CD8-positive, alpha-beta T cell (primary cell): ENCODE measurements at places on chromosomes 4 and X.

- DNase-seq, result no peak
Measured at GRCh38 chr4:83150653-83151330, 36.3 kb upstream of the PLAC8 start.

GRCh38 chrX:154738011-154738738 is 12.7 kb downstream of the GAB3 start:
- no peak for DNase-seq

DNA sequence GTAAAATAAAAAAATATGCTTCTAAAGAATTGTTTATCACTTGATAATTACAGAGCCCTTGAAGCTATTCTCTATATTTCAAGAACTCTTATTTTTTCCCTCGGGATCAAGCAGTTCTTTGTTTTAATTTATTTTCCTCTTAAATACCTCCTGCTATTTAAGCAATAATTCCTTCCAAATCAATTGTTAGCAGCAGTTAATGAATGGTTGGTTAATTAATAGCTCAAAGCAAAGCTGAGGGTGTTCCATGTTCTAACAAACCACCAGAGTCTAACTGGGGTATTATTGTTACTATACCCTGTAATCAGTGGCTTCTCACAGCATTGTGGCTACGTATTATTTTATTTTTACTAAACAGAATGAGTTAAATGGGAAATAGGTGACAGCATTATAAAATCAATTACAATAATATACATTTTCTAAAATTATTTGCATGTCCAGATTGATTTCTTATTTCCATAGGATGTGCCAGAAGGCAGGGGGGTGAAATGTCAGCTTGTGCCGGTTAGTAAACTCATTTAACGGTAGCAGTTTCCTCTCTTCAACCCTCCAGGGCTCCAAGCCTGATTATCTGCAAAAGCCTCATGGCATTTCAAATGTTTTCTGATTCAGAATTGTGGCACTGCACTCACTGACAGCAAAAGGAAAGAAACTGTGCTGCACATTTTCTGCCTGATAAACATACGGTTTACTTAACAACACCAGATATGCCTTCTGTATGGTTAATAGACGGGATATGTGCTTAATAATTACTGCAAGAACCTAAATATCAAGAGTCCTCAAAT is 286.9 kb upstream of the EMCN start:
- DNase-seq, result no peak

GRCh38 chr4:36323816-36324419 is 42.5 kb downstream of the DTHD1 start:
- DNase-seq, result no peak

DNA sequence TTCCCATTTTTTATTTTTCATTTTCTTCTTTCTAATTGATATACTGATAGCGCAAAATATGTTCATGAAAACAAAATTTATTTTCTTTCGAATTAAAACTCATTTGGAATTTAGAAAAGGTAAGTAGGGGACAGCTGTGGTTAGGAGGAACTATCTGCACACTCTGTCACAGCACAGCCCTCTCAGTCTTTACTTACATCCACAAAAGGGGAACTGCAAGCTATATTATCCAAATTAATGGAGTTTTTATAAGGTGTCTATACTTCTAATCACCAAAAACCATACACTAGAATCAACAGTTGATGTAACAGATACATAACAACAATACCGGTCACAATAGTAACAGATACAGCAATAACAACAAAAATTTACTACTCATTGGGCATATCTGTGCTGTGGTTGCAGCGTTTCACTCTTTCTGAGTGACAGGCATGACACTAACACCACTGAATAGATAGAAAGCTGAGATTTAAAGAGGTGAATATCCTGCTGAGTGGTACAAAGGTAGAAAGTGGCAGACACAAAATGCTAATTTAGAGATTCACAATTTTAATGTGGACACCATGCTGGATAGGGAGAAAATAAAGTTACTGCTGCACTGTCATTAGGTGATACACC is 160.7 kb downstream of the PPP3CA start:
- DNase-seq, result no peak

DNA sequence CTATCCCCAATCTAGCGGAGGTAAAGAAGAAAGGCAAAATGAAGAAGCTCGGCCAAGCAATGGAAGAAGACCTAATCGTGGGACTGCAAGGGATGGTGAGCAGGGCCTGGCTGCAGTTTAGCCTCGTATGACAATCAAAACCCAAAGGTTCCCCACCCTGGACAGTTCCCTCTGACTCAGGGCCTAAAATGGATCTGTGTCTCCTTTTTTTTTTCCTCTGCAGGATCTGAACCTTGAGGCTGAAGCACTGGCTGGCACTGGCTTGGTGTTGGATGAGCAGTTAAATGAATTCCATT is 986 bp downstream of the HDAC6 start:
- DNase-seq, result no peak

DNA sequence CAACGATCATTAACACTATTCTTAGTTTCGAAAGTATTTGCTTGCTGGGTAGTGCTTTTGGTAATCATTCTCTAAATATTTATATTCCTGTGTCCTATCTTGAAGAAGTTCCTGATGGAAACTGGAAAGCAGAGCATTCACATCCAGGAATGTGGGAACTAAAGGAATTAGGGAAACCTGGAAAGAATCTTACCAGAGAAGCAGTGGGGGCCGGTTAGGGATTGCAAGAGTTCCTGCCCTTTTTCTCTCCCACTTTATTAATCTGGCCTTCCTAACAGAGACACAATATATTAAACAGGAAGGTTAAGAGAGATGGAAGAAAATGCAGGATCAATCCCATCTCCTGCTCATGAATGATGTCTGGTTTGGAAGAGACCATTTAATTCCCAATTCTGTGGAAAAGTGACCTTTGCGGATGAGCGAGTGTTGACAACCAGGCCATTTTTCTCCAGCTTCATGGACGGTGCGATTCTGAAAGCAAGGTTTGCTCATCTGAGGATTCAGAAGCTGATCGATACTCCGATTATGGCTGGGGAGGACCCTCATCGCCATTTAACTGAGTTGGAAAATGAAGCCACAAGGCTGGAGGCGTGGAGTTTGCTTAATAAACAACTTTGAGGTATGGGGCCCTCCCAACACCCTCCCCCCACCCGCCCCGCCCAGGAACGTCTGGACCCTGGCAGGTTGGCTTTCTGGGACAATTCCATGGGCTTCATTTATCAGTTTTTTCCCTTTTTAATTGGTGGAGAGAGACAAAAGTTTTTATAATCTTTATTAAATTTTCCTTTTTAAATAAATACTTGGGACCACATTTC is 52.3 kb downstream of the C4orf51 start:
- DNase-seq, result no peak

DNA sequence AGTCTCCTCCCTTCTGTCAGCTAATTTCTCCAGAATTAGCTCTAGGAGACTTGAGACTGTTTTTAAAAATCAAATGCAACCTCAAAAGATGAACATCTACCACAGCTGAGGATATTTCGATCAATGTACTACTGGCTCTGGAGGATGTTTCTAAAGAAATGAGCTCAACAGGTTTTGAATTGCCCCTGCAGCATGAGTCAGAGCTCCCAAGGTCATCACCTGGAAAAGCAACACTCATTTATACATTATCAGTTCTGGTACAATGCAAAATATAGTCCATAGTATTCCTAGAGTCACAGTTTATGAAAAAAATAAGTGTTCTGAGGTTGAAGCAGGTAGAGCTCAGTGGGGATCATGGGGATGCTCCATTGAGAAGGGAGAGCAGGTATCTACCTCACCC is 50.8 kb upstream of the MCF2 start:
- no peak for DNase-seq

DNA sequence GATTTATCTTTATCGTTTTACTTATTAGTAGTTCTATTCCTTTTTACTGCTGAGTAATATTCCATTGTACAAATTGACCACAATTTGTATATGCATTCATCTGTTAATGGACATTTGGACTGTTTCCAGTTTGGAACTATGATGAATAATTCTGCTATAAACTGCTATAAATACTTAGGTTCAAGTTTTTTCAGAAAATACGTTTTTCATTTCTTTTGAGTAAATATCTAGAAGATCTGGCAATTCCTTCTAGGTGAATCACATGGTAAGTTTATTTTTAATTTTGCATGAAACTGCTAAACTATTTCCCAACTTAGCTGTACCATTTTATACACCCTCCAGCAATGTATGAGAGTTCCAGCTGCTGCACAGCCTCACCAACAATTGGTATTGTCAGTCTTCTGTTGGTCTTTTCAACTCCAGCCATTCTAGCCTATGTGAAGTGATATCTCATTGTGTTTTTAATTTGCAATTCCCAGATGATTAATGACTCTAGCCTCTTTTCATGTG is 22.2 kb downstream of the LIN54 start:
- DNase-seq, result no peak

DNA sequence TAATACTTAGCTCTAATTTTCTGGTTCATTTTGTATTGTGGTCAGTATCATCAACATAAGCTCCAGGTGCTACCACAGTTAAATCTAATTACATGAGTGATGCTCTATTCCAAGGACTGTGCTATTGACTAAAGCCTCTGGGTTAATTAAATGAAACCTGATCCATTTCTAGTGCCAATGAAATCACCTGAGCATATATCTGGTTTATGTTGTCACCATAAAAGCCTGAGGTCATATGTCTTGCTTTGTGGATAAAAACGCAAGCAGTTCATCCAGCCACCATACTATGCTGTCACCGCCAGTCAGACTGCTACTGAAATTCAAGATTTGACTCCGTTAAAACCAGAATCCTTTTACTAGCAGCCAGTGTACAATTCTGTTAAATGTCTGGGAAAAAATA is 64.2 kb upstream of the ZNF518B start:
- no peak for DNase-seq

DNA sequence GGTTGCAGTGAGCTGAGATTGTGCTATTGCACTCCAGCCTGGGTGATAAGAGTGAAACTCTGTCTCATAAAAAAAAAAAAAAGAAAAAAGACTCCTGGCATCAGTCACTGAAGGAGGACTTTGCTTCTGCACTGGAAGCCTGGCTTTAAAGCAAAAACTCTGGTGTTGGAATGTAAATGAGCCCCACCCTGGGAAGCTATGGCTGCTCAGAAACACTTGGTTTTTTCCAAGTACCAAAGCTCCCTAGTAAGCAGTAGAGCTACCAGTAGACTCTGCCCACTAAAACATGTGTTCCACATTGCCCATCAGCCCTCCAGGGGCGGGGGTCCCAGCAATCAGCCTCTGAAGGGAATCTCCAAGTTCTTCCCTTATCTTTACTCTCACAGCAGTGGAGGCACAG is 154.4 kb downstream of the SHROOM3 start:
- DNase-seq, result no peak

- no peak for DNase-seq
Measured at GRCh38 chr4:143538979-143539669, 25.6 kb downstream of the SMARCA5 start.

- DNase-seq, result no peak
Measured at GRCh38 chr4:185839194-185839712, 27.3 kb upstream of the SORBS2 start.

DNA sequence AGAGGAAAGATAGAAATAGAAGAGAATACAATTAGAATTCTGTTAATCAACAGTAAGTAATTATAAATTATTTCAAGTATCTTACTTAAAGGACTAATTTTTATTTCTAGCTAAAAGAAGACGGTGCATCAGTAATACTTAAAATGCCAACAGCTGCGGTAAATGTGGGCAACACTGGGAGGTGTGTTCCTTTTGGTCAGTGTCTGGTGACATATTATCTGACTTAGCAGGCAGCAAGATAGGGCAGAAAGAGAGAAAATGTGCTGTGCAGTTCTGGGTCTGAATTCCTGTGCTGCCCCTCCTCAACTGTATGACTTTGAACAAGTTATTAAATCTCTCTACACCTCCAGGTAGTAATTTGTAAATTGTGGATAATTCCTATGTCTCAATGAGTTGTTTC is 120.6 kb downstream of the ZNF827 start:
- DNase-seq, result no peak

DNA sequence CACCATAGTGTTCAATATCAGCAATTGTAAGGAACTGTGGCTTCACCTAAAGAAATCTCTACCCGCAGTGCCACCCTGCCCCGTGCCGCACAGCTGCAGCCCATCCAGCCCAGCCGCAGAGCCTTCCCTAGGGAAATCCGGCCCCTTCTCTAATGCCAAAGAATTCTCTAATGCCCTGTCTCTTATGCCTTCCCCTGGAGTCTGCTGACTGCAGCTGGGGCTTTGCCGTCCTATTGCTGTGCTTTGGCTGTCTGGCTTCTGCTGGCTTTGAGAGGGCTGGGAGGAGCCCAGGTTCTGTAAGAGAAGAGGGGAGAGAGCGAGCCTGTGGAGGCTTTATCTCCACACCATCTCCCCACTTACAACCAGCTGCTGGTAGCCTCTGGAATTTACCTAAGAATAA is 85.9 kb upstream of the HELT start:
- no peak for DNase-seq

DNA sequence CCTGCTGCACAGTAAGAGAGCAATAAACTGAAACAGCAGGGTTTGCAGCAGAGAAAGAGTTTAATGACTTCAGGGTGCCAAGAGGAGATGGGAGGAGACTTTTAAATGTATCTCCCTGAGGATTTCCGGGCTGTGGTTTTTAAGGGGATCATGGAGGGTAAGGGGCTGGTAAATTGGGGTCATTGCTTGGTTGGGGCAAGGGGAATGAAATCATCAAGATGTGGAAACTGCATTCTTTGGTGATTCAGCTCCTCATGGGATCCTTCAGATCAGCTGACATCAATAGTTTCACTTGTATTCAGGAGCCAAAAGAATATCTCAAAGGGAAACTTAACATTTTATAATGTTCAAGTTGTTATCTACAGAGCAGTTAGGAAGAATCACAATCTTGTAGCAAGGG is 174.3 kb upstream of the ANXA10 start:
- DNase-seq, result no peak

DNA sequence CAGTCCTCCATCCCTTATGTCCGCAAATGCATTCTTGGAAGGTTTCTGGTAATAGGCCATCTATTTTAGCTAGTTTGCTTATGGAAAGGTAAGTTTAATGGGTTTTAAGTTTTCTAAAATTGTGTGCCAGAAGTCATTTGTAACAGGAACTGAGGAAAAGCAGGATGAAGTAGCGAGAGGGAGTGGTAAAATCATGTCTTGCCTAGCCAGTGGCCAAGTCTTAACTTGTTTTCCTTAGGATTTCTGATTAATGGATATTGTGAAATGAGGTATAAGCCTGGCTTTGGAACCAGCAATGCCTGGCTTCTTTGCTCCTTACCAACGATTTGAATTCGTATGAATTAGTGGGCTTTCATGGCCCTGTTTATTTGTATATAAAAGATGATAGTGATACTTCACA is 7.3 kb downstream of the SEC24B start:
- no peak for DNase-seq
